ENCODE measurements at places on chromosomes 1 and 21.

GRCh38 chr1:242745079-242745478 lies 220.6 kb upstream of the PLD5 start:
- peak; percentile 71 for DNase-seq

DNA sequence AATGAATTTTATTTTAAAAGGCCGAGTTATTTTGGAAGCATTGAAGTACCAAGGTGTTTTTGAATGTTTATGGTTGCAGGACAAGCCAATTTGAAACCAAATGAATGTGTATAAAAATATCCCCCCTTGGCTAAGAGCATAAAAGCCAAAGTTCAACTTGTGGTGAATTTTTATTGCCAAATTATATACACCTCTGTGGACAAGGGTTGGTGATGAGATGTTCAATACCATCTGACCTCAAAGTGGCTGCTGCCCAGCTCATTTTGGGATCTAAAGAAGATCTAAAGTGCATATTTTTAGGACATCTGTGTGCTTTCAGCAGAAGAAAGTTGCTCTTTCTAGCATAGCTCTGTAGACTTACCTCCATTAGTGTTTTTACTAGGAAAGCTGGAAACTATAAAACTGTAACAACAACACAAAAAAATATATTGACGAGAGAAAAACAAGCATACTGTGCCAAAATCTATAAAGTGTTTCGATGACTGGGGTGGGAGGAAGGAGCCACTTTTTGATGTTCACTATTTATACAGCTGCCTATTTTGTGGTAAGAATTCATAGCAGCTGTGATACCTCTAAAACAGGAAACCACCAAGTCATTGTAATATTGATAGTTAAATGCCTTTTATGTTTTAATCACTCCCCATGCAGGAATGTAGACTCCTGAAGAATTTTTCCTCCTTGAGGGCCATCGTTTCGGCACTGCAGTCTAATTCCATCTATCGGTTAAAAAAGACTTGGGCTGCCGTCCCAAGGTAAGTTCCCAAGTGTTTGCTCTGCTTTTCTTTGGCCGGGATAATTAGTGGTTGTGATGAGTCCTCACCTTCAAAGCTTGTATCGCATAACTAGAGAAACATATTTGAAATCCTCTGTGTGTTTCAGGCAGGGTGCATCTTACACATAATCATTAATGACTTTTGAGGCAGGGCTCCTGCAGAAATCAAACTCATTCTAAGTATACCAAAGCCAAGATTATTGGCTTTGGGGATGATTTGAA lies 83.2 kb downstream of the RGL1 start:
- DNase-seq, result no peak

- no peak for DNase-seq
Measured at GRCh38 chr1:208208132-208208487, 36.1 kb downstream of the PLXNA2 start.

DNA sequence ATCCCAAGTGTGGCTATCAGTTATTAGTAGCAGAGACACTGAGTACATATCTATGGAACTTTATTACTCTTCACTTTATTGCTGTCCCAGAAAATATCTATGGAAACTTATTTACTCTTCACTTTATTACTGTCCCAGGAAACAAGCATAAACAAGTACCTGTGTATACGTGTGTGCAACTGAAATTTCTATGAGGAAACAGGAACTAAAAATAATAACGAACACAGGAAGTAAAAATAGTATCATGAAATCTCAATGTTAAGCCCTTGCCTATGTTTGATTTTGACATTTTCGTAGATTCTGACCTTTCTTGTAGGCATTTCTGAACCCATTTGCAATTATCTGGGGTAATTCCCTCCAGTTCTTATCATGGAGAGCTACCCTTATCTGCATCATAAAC lies 64.9 kb upstream of the KRTAP19-8 start:
- no peak for DNase-seq

DNA sequence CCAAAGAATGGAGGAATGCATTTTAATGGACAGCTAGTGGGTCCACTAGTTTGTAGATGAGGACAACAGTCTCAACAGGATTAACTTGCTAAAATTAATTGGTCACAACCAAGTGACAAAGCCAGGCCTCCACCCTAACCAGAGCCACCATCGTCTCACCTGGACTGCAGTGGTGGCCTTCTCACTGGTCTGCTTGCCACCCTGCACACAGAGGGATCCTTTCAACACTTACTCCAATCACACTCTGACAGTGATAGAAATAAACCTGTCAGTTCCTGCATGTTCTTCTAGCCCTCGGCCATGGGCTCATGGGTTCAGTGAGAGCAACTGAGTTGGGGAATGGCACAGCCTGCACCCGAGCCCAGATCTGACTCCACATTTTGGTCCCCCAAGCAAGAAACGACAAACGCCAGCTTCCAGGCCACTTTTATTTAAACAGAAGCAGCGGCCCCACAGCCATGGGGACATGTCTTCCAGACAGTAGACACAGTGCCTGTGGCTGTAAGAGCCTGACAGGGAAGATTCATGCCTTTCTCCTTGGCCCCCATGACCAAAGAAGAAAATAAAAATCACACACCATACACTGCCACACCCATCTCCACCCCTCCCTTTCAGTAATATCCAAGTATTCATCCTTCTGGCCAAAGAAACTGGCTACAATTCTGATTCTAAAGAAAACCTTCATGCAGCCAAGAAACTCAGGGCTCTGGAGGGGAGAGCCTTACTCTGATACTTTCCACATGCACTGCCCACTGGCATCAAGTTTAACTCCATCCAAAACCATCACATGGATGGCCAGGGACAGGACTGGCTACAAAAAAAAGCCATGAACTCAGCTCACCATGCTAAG lies 37.6 kb downstream of the DHCR24 start:
- DNase-seq, result peak; percentile 40

- no peak for DNase-seq
Measured at GRCh38 chr1:225447650-225448089, 19.8 kb upstream of the LBR start.

DNA sequence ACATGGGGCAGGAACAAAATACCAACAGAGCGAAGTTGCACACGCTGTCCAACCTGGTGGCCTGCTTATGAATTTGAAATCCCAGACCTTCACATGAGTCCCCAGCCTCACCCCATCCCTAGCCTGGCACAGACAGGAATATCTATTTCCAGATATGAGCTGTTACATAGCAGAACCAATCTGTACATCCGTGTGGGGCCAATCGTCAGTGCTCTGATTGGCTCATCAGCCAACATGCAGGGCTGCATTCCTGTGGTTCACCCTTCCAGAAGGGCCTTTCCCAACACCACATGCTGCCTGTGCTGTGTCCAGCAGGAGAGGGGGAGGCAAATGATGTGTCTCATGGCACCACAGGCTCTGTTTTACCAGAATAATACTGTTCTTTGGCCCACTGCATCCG lies 31.3 kb downstream of the CCN1 start:
- peak; percentile 95 for DNase-seq

GRCh38 chr1:101603726-101604125 lies 366.9 kb downstream of the S1PR1 start:
- DNase-seq, result no peak

DNA sequence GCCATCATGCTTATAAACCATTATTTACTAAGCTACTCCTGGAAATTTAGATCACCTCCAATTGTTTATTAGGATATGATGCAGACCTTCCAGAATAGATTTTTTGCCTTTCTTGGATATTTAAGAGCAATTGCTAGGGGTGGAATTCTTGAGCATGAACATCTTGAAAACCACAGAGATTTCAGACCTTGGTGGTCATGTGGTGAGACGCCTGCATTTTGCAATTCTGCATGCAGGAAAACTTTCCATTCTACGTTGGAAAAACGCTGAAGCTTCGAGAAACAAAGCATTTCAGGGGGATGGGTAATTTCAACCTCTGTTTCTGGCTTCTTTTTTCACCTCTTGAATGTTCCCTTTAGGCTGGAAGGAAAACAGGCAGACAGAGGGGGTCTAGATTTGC lies 596.3 kb downstream of the KIF26B start:
- DNase-seq, result no peak

GRCh38 chr1:89022167-89022959 lies at the start of gene GBP3:
GBP3 (minus strand) TSS chr1:89022866; CDS start chr1:89020721, 2,145 bp downstream.
- DNase-seq, result no peak

- DNase-seq, result no peak
Measured at GRCh38 chr1:233647073-233647472, 33.2 kb downstream of the KCNK1 start.

- DNase-seq, result no peak
Measured at GRCh38 chr21:14734191-14734590, 188.1 kb upstream of the SAMSN1 start.

DNA sequence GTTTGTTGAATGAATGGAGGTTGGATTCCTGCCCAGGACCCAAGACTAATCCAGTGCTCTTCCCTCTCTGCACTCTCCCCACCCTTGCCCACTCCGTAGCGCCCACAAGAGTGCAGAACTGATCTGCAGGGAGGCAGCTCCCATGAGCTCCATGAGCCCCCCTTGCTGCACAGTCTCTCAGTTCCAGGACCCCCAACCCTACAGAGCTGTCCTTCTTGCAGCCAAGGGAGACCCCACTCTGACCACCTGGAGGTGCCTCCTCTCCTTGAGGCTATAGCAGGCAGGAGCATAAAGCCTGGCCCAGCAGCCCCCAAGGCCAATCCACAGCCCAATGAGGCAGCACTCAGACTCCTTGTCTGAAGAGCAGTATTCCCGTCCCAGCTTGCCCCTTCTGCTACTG lies 209.2 kb upstream of the ZC3H12A start:
- DNase-seq, result no peak

DNA sequence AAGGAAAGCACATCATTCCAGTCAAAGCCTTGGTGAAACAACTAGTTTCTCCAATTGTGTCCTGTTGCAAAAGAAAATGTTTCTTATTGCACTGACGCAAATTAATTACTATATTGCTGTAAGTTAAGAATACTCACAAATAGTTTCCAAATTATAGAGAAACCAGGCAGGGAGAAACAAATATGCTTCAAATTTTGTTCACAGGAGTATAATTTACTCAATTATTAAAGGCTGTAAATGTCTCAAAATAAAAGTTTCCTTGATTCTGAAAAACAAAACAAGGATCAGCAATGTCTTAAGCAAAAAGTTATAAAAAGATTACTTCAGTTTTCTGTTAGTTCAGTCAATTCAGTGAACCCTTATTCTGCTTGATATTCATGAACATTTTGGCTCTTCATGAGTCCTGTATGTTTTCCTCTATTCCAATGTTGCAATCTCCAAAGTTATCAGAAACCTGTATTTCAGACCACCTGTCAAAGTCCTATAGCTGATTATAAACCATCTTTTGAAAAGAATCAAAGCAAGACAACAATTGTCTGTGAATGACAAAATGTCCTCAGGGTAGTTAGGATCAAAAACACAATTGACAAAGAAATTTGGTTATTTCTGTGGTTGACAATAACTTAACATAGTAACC lies 11.7 kb upstream of the SYPL2 start:
- no peak for DNase-seq

DNA sequence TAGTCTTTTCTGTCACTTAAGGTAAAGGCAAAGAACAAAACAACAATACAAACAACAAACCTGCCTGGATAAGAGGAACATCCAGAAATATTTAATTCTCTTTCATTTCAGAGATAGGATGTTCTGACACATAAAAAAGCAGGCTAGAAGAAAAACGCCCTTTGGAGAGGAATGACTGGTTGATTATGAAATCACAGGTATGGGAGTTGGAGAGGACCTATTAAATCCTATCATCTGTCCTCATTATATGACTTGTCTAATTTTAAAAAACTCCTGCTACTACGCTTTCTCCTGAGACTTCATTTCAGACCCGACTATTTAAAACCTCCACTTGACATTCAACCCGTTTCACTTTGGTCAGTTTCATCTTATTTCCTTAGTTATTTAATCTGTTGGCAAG lies 54.1 kb downstream of the TMPRSS15 start:
- DNase-seq, result no peak

DNA sequence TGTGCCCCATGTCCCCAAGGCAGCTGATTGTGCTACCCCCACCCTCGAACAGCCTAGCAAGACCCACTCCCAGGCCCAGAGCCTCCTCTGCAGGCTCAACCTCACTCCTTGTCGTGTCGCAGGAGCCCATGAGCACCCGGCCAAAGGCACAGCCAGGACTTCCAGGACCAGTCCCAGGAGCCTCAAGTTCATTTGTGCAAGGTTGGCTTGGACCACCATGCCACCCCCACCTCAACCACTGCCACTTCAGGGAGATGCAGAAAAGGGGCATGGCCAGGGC lies 54.4 kb upstream of the KRTAP11-1 start:
- no peak for DNase-seq

- DNase-seq, result no peak
Measured at GRCh38 chr1:42130061-42130660, 23.0 kb upstream of the GUCA2B start.

DNA sequence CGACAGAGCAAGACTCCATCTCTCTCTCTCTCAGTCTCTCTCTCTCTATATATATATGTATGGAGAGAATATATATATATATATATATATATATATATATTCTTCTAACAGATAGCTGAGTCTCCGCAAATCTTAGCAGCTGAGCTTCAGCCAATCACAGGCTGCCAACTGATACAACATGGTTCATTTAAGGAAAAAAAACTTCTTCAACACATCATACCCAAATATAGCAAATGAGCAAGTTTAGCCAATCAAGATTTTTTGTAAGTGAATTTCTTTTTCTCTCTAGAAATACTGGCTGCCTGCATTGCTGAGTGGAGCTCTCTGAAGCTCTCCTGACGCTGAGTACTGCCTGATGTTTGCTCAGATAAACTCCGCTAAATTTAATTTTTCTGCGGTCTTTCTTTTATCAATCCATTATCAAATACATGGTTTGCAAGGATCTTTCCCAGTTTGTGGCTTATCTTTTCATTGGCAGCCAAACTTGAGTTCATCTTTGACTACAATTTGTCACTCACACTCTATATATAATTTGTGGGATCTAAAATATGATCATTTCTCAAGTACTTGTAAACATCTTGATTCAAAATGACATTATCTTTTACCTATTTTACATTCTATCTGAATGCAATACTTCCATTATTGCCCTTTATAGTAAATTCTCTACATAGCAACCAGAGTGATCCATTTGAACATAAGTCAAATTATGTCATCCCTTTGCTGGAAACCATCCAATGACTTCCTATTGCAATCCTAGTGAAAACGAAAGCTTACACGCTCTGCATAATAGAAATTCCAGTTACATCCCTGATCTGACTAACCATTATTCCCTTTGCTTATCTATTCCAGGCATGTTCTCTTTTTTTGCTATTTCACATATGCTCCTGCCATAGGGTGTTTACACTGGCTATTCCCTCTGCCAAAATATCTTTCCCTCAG lies 2131.7 kb downstream of the MRPL39 start:
- no peak for DNase-seq

GRCh38 chr1:202656057-202656456 lies 54.2 kb downstream of the SYT2 start:
- DNase-seq, result peak; percentile 75

GRCh38 chr1:210467440-210468043 lies 138.8 kb downstream of the HHAT start:
- DNase-seq, result no peak

DNA sequence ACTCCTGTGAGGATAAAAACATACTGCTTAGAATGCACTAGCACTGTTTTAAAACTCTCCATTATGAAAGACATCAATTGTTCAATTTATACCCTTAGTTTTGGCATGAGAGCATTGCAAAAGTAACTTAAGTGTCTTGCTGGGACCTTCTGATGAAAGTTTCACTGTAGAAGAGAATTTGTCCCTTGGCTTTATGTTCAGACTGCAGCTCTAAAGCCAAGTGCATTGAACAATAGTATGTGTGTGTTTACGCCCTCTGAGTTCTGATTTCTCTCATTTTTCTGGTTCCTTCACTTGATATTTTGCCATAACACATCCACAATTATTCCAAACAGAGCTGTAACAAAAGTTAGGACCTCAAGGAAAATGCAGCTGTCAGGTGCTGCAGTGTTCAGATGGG lies 474.6 kb downstream of the DISC1 start:
- DNase-seq, result no peak

- DNase-seq, result no peak
Measured at GRCh38 chr1:102640872-102641271, 467.4 kb downstream of the COL11A1 start.

Data from islet precursor cell (in vitro differentiated cells).